ENCODE measurements at places on chromosomes 3 and 15.

DNA sequence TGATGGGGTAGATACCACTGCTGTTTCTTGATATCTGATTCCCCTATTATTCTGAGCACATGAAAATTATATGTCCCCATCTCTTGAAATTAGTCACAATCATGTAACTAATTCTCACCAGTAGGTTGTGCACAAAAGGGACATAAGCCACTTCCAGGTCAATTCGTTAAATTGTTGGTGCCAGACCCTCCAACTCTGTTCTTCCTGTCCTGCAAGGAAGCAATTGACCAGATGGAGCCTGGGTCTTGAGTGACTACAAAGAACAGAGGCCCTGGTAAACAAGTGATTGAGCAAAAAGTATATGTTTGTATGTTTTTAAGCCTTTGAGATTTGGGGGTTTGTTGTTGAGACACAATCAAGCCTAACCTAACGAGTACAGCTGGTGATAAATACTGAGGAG, 36.9 kb downstream of the ABI3BP start:
- no peak for DNase-seq

GRCh38 chr3:127887321-127887720, 27.7 kb upstream of the KBTBD12 start:
- DNase-seq: no peak

- no peak for DNase-seq
Measured at GRCh38 chr3:59935025-59935424, 885.2 kb upstream of the CFAP20DC start.

GRCh38 chr3:148681080-148681479, 16.6 kb upstream of the AGTR1 start:
- no peak for DNase-seq

- no peak for DNase-seq
Measured at GRCh38 chr3:54906763-54907162, 21.1 kb downstream of the LRTM1 start.

Data from prostate gland (tissue), 2 donors.